ENCODE measurements at places on chromosomes 6 and 20. TPM values are rescaled to one million over a fixed set of nuclear protein-coding genes. Genes with fewer than 3 reads are reported as not detected.
A peak's percentile ranks its signal among the peaks of the same experiment; 100 is the strongest.

- DNase-seq, result no peak
Observed at GRCh38 chr6:23228439-23229024, 659.2 kb downstream of the HDGFL1 start.

- no peak for DNase-seq
Observed at GRCh38 chr20:64001607-64002011, 20.7 kb downstream of the PRPF6 start.

GRCh38 chr6:35048031-35048613, 93.0 kb downstream of the TCP11 start:
- peak; percentile 32 for DNase-seq

DNA sequence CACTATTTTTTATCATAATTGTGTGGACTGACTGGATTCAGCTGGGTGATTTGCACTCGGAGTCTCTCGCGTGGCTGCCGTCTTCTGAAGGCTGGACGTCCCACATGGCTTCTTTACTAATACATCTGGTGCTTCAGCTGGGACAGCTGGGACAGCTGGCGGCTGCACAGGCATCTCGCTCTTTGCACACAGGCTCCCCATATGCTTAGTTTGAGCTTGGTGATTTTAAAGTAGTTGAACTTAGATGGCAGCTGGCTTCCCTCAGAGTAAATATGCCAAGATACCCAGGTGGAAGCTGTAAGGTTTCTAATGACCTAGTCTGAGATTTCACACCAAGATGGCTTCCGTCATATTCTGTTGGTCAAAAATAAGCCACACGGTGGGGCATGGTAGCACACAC, 38.7 kb upstream of the PPP1R3G start:
- no peak for DNase-seq

- no peak for DNase-seq
Observed at GRCh38 chr6:81130061-81130460, 622.4 kb downstream of the TENT5A start.

GRCh38 chr6:117687021-117687648, 11.9 kb downstream of the NUS1 start:
- DNase-seq, result no peak

- DNase-seq, result no peak
Observed at GRCh38 chr20:34876406-34877282, at the start of gene ACSS2. ACSS2 (plus strand) TSS chr20:34876612; CDS start chr20:34876646, 34 bp downstream.

DNA sequence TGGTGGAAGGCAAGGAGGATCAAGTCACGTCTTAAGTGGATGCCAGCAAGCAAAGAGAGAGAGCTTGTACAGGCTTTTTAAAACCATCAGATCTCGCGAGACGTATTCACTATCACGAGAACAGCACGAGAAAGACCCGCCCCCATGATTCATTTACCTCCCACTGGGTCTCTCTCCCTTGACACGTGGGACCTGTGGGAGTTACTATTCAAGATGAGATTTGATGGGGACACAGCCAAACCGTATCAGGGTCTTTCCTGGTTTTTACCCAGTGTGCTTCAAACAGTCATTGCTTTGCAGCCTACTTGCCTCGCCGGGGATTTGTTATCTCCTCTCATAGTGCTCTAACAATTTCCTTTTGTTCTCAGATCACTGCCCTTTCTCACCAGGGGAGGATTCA, 108.2 kb downstream of the UST start:
- DNase-seq, result no peak

GRCh38 chr6:116572162-116572561, 858 bp downstream of the RWDD1 start:
- no peak for DNase-seq

GRCh38 chr6:90397929-90398674, 101.5 kb upstream of the BACH2 start:
- no peak for DNase-seq

- no peak for DNase-seq
Observed at GRCh38 chr20:10520528-10520927, 85.4 kb downstream of the SLX4IP start.

- peak; percentile 42 for DNase-seq
Observed at GRCh38 chr6:13614126-13614925, 809 bp upstream of the NOL7 start.

DNA sequence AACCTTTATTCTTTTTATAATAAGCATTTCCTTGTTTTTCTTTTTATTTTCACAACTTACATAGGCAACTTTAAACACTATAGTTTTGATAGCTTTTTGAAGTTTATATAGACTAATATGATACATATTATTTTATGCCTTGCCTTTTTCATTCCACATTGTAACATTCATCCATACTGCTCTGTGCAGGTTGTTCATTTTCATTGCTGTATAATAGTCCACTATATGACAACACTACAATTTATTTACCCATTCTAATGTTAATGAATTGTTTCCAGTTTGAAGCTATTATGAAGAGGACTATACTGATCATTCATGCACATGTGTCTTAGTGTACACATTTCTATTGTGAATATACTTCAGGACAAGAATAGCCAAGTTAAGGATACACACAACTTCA, 49.1 kb downstream of the WASF1 start:
- no peak for DNase-seq

The SMIM26 gene
- total RNA-seq, result 68.3 TPM

The LBP gene
- total RNA-seq, result not detected

The AVP gene
- total RNA-seq, result not detected

The GGTLC1 gene
- total RNA-seq, result not detected

Data from neural crest cell (in vitro differentiated cells).